ENCODE measurements at places on chromosomes 5 and 9.

DNA sequence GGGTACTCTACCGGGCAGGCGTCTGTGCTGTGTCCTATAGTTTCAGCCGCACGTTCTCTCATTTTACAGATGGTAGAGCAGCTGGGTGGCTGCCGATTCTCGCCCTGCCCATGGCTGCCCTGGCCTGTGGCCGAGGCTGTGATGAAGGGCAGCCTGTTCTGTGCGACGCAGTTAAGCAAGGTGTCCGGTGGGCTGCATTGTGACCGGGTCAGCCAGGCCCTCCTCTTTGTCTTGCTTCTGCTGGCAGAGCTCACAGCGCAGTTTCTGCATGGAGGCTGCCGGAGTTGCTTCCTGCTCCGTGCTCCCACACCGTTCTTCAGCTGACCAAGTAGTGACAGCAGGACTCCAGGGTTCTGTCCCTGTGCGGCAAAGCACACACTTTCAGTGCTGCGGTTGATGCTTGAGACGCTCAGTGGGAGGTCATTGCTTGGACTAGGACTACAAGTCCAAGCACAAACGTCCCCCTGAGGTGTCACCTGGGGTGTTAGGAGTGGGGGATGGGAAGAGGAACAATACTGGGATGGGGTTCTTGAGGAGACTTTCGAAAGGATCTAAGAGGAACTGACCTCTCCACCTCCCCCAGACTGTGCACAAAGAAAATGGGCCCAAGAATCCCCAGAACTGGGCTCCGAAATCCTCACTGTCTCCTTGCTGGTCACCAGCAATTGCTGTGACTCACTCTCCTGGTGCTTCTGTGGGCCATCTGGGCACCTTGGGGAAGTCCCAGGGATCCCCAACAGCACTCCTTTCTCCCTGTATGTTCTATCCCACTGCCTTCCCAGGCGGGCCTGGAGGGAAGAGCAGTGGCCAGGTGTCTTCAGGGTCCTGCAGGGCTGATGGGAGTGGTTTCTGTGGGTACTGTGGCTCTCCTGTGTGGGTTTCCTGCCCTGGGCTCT lies 58.2 kb downstream of the GADD45G start:
- DNase-seq: no peak

GRCh38 chr5:170437621-170438375 lies 48.6 kb upstream of the KCNMB1 start:
- no peak for DNase-seq

- DNase-seq: no peak
These were observed 153.9 kb downstream of the CDH9 start for GRCh38 chr5:26884481-26884880.

DNA sequence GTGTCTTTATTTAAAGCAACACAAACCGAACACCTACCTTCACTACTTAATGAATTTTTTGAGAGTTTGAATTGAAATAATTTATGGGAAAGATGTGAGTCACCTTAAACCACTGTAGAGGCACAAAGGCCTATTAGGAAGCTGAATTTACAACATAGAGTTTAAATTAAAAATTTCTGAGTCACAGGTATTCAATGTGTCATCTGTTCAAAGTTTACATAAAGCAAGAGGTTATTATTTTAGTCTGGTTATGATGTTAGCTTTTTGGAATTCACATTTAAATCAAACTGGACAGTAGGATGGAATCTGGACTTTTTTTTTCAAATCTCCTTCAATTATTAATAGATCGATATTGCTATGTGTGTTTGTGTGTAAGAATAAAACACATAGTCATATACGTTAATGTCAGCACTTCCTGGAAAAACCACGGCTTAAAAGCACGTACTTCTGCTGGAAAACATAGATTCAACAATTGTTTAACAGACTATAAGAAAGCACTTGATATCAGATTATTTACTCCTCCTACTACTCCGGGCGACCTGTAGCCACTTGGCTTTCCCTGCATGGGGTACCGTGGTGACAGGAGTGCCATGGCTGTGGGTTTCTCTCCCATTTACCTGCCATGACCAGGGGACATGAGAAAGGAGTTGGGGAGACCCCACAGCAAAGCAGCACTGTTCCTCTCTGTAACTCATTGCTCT lies 638.6 kb downstream of the SEMA5A start:
- no peak for DNase-seq

DNA sequence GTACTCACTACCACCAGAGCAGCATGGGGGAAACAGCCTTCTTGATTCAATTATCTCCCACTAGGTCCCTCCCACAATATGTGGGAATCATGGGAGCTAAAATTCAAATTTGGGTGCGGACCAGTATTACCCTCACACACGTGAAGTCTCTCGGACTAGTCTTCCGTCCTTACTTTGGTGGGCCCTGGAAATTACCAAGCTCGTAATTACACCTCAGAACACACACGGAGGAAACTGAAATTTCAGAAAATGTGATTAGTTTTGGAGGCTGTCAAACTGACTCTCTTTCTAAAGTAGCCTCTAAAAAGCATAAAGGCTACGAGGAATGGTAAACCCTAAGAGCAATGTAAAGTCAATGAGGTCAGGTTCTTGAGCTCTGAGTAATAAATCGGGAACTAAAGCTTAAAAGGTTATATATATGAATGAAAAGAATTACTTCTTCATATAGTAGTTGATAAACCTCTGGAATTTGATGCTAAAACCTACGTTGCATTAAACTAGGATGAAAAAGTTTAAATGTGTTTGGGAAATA lies 842 bp upstream of the FEM1C start:
- no peak for DNase-seq
